ENCODE measurements at places on chromosomes 11 and 22.

DNA sequence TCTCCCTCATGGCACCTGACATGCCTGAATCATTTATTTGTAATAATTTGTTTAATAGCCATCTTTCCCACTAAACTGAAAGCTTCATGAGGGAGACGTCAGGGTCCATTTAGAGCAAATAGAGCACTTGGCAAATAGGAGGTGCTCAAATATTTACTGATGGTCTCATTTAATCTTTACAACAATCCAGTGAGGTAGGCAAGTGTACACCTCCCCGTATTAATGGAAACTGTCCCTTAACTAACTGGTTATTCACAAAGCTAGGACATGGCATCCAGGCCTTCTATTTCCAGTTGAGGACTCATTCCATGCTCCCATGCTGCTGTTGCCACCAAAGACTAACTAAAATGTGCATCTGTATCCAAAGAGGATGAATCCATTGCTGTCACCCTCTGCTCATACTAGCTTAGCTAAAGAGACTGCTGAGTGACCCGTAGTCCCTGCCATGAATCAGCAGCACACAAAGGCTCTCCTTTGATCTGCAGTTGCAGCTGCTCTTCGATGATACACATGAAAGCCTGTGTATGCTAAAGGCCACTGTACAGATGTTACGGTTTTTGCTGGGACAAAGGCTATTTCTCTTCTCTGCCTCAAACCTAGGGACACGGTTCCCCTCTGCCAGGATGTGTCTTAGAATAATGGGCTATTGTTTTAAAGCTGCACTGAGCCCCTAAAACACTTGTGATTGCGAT, 82.6 kb downstream of the RAB30 start:
- no peak for DNase-seq

GRCh38 chr11:75697906-75698581, 19.6 kb upstream of the MOGAT2 start:
- no peak for DNase-seq

- no peak for DNase-seq
Observed at GRCh38 chr11:68684385-68685356, at the start of gene GAL. TSS of gene GAL (plus strand) at chr11:68684544. CDS start at chr11:68684924, 380 bp downstream.

DNA sequence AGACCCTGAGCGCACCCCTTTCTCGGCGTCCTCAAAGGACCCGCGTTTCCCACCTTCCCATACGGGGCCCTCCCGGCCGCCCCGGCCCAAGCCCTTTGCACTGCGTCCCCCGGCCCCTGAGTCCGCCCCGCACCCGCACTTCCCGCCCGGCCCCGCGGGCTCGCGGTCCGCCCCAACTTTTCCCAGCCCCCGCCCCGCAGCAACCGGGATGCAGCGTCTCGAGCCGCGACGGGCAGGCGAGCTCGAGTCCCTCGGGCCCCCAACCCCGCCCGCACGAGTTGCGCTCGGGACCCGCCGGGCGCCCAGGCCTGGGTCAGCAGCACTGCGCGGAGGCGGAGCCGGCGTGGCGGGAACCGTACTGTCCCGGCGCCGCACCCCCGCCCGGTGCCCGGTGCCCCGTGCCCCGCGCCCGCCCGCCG, 371 bp downstream of the SMCO4 start:
- DNase-seq, result no peak

GRCh38 chr11:91871048-91871447, 353.6 kb upstream of the FAT3 start:
- DNase-seq, result no peak

DNA sequence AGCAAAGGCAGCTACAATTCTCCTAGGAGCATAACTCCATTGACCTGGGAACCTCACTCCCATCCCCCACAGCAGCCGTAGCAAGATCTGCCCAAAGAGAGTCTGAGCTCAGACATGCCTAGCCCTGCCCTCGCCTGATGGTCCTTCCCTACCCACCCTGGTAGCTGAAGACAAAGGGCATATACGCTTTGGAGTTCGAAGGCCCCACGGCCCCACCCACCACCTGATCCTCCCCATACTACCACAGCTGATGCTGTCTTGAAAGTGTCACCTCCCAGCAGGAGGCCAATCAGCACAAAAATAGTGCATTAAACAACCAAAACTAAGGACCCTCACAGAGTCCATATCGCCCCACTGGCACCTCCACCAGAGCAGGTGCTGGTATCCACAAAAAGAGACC, 22.6 kb upstream of the GNAZ start:
- no peak for DNase-seq

GRCh38 chr11:74992852-74993251, 4.1 kb downstream of the NEU3 start:
- DNase-seq, result no peak

Data from activated naive CD4-positive, alpha-beta T cell (primary cell).